ENCODE measurements at places on chromosomes 13 and 19.
A peak's percentile ranks its signal among the peaks of the same experiment; 100 is the strongest.

DNA sequence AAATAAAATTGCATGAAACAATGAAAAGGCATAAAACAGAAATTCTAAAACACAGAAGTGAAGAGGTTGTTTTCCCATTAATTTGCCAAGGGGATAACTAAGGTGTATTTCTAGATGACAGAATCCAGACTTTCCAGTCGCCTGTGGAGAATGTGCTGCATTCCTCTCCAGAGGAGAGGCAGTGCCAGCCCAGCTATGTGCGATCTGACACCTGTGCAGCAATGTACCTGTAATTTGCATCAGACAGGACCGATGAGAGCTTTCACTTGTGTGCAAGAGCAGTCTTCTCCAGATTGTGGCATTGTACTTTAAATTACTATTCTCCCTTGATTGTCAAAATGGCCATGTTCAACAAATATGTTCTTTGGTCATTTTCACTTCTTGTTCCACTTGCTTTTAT lies 1037.9 kb downstream of the EFNB2 start:
- H3K36me3 ChIP-seq, result no peaks in the 10 kb centered on the region
- no peak for DNase-seq
- no peak overlapping the region for H3K4me3 ChIP-seq
- H3K27me3 ChIP-seq, result no peaks in the 10 kb centered on the region
- H3K4me1 ChIP-seq, result no peaks in the 10 kb centered on the region

DNA sequence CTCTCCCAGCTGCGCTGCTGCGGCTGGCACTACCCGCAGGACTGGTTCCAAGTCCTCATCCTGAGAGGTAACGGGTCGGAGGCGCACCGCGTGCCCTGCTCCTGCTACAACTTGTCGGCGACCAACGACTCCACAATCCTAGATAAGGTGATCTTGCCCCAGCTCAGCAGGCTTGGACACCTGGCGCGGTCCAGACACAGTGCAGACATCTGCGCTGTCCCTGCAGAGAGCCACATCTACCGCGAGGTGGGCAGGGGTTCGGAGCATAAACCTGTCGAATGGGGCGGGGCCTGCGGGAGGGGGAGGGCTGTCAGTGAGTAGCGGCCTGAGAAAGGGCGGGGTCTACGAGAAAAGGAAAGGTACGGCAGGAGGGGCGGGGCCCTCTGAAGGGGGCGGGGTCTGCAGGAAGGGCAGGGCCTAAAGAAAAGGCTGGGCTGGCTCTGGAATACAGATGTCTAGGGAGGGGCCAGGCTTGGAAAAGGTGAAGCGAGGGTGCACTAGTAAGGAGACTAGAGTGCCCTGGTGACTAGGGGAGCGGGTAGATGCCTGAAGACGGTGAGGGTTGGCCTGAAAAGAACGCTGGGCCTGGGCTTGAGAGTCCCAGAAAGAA lies 3.6 kb downstream of the CD37 start:
- H3K27ac ChIP-seq, result no peak overlapping the region
- DNase-seq, result peak; percentile 42
- peaks cover 22% of the 10 kb centered on the region for H3K4me1 ChIP-seq
- peaks cover 22% of the 10 kb centered on the region for H3K36me3 ChIP-seq

DNA sequence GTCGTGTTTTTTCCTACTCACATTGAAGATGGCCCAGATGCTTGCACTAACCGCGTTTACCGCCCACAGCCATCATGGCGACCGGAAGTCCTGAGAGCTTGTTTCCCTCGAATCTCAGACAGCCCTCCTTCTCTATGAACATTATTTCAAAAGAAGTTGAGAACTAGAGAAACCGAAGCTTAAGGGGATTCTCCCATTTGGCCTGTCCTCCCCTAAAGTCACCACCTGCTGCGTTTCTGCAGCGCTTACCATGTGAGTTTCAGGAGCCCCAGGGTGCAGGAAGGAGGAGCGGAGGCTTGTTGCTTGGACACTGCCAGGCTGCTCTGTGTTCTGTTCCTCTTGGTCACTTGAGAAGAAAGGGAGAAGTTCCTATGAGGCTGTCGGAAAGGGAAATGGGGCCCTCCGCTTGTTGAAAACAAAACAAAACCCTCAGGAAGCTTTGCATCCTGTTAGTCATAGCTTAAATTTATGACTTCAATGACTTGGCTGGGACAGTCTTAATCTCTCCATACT lies 6.2 kb downstream of the CARD8 start:
- H3K36me3 ChIP-seq, result peaks cover 10% of the 10 kb centered on the region
- no peak for DNase-seq
- H3K4me3 ChIP-seq, result peak overlapping the region; percentile 68
- no peaks in the 10 kb centered on the region for H3K27me3 ChIP-seq
- peak overlapping the region; percentile 55 for H3K27ac ChIP-seq

DNA sequence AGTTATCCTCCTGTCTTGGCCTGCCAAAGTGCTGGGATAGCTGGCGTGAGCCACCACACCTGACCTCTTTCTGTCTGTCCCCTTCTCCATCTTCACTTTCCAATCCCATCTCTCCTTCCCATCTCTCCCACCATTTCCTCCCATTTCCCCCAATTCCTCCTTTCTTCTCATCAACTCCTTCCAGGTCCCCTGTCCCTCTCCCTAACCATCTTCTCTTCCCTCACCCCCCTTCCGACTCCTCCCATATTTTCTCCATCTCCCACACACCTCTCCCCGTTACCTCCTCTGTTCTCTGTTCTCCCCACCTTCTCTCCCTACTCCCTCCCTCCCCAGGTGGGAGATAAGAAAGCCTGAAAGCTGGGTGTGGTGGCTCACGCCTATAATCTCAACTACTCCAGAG lies 40.6 kb downstream of the KEAP1 start:
- no peak for DNase-seq
- H3K27ac ChIP-seq, result no peak overlapping the region
- peaks cover 12% of the 10 kb centered on the region for H3K36me3 ChIP-seq
- no peaks in the 10 kb centered on the region for H3K4me1 ChIP-seq
- H3K27me3 ChIP-seq, result no peaks in the 10 kb centered on the region

DNA sequence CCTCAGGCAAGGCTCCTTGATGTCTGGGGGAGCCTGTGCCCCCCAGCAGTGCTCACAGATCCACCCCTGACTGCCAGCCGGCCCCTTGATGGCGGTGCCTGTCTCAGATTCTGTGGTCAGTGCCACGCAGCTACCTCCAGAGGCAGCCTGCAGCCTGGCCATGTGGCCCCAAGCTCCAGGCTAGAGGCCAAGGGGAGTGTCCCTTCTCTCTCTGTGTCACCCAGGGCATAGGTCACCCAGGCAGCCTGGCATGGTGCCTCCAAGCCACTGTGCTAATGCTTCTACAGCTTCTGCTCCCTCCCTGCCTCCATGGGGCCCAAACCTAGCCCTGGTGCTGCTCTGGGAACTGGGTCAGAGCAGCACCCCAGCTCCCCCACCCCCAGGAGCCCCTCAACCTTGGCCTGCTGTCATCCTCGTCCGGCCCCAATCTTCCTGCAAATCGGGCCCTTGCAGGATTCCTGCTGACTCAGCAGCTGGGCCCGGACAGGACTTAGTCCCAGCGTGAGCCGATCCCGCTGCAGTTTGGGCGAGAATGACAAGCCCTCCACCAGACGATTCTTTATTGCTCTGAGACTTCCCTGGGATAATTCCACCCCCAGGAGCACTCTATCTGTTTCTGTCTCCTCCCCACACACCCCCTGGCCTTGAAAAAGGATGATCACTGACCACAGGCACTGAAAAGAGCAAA lies 2.8 kb upstream of the ARL11 start:
- no peak overlapping the region for H3K4me3 ChIP-seq
- no peak for DNase-seq
- H3K4me1 ChIP-seq, result peaks cover 5% of the 10 kb centered on the region
- H3K36me3 ChIP-seq, result no peaks in the 10 kb centered on the region
- no peaks in the 10 kb centered on the region for H3K27me3 ChIP-seq

- peaks cover 17% of the 10 kb centered on the region for H3K4me1 ChIP-seq
- H3K27me3 ChIP-seq, result no peaks in the 10 kb centered on the region
- no peaks in the 10 kb centered on the region for H3K36me3 ChIP-seq
Measured at GRCh38 chr19:16619457-16619856, 8.5 kb downstream of the MED26 start.

DNA sequence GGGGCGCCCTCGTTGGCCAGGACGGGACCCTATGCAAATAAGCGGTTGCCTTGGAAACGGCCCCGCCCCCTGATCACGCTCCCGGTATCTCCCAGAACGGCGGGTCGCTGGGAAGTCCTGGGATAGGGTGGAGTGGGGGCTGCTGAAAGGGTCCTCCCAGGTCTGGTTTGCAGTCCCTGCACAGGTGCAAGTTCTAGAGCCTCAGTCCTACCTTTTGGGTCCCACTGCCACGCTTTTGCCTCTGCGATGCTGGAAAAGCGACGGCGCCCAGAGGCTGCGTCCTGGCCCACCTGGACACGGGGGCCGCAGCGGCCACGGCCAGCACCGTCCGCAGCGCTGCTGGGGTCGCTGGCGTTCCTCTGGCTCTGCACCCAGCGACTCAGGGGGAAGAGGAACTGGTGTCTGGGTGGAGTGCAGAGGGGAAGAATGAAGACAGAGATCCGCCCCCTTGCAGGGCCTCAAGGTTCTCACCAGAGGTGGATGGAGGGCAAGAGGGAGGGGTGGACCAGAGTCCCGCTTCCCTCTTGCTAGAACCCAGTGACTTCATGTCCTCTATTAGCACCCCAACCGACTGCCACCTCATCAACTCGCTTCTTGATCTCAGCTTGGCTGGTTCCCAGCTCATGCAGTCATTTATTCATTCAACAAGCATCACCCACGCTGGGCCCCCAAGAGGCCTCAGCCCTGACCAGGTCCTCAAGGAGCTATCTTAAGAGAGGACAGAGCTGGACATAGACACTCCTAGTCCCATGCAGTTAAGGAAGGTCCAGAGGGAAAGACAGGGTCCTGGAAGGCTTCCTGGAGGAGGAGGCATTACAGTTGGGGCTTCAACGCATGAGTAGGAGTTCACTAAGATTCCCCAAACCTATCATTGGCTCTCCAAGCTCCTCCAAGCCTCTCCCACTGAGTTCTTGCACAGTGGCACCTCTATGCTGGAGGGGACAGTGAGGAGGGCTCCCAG lies at the start of gene LRRC25:
Gene LRRC25 (minus strand): TSS at position 381 of the 961 bp plus-strand sequence. CDS start 659 bp downstream, outside the sequence.
- H3K27me3 ChIP-seq, result no peaks in the 10 kb centered on the region
- no peak for DNase-seq
- H3K4me1 ChIP-seq, result no peaks in the 10 kb centered on the region
- no peak within 1 kb of the TSS for H3K27ac ChIP-seq
- peak within 1 kb of the TSS; percentile 60 for H3K4me3 ChIP-seq
- H3K36me3 ChIP-seq, result no peaks in the 10 kb centered on the region

DNA sequence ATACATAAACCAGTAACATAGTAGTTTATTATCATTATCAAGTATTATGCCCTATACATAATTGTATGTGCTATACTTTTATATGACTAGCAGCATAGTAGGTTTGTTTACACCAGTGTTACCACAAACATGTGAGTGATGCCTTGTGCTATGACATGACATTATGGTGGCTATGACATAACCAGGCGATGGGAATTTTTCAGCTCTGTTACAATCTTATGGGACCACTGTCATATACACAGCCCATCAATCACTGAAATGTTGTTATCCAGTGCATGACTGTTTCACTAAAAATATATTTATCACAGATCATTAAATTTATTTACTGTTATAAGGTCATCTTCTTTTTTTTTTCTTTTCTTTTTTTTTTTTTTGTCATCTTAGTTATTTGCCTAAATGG lies 674.5 kb downstream of the PCDH17 start:
- no peak for DNase-seq
- no peaks in the 10 kb centered on the region for H3K36me3 ChIP-seq
- no peaks in the 10 kb centered on the region for H3K27me3 ChIP-seq

GRCh38 chr13:45691667-45692066 lies 10.5 kb upstream of the CBY2 start:
- DNase-seq, result no peak
- H3K36me3 ChIP-seq, result no peaks in the 10 kb centered on the region
- no peak overlapping the region for H3K4me3 ChIP-seq
- H3K27ac ChIP-seq, result no peak overlapping the region

DNA sequence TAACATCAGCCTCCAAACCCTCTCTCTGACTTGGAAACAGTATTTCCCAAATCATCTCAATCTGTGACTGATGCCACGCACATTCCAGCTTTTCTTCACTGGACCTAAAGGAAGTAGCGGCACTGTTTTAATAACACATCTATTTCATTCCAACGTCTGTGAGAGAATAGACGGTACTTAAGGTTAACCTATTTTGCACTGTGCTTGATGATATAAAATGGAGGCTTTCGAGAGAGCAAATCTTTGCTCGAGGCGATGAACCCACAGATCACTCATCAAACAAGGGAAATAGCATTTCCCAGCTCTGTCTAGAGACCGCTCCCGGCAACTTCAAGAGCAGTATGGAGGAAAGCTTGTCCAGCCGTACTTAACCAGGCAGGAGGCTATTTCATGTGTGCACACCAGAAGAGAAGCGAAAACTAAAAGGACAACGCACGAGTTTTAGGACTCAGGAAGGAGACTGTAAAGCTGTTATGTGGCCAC lies 2.9 kb downstream of the UBL3 start:
- peak overlapping the region; percentile 97 for H3K4me3 ChIP-seq
- DNase-seq, result no peak
- H3K4me1 ChIP-seq, result peaks cover 26% of the 10 kb centered on the region

GRCh38 chr19:7137120-7137519 lies 67.6 kb downstream of the ZNF557 start:
- no peaks in the 10 kb centered on the region for H3K27me3 ChIP-seq
- H3K27ac ChIP-seq, result no peak overlapping the region
- peaks cover 12% of the 10 kb centered on the region for H3K4me1 ChIP-seq
- DNase-seq, result no peak
- no peak overlapping the region for H3K4me3 ChIP-seq

DNA sequence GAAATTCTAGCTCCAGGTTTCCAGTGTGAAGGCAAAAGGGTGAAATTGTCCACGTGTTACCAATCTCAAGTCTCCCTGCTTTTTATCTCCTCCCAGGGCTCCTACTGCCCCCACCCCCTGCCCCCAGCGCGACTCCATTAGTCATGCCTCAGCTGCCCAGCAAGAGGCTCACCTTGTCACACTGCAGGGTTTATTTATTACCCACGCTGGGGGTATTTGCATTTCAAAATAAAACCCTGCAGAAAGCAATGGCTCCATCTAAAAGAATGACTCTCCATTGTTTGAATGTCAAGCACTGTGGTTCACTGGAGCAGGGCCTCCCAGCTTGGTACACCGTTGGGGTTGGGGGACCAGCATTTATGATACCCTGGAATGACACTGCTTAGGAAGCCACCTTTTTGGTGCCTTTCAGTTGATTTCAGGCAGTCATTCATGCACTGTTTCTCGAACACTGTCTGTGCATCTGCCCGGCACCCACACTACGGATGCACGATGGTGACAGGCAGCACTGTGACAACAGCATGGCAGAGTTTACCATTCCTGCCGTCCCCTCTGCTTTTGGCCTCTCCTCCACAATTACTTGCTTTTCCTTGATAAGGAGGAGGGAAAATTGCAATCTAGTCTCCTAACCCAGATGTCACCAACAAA lies 9.9 kb upstream of the POP4 start:
- DNase-seq, result no peak
- H3K4me1 ChIP-seq, result no peaks in the 10 kb centered on the region

- no peaks in the 10 kb centered on the region for H3K36me3 ChIP-seq
- no peak overlapping the region for H3K27ac ChIP-seq
- no peak for DNase-seq
- H3K4me1 ChIP-seq, result peaks cover 17% of the 10 kb centered on the region
- H3K4me3 ChIP-seq, result no peak overlapping the region
Measured at GRCh38 chr13:45826731-45827130, 24.8 kb downstream of the SIAH3 start.
